ENCODE measurements at places on chromosomes 2 and 18.
A peak's percentile ranks its signal among the peaks of the same experiment; 100 is the strongest.

DNA sequence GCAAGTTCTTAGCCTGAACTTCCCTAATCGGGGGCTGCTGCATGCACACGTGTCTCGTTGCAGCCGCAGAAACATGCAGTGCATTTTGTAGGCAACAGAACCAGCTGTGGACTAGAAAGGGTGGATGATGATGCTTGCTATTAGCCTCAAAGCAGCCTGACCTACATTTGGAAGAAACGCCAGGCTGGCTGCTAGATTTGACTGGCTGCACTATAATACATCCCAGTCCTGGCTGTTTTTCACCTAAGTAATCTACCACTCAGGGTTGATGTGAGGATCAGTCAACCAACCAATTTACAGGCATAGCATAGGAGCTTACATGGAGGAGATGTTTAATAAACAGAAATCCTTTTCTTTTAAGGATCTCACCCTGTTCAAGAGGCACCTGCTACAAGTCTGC, 56.4 kb upstream of the SPP2 start:
- no peak for DNase-seq

- DNase-seq = no peak
Observed at GRCh38 chr2:176038694-176039093, 36.6 kb upstream of the LNPK start.

DNA sequence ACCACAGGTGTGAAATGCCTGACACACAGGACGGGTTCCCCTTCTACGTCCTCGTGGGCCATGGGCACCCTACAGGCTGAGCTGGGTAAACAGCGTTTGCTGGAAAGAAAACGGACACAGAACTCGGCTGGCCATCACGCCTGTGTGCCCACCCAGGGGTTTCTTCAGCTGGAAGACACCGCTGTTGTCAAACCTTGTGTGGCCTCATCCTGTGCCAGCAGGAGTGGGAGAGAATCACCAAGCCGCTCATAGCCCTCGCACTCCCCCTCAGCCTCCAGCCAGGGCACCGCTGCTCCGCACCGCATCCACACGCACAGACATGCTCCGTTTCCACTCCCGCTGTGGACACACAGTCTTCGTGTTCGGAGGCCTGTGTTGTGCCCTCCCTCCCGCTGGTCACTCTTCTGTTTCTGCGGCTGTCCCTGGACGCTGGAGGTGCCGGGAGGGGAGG, 161.4 kb downstream of the PXDN start:
- no peak for DNase-seq

DNA sequence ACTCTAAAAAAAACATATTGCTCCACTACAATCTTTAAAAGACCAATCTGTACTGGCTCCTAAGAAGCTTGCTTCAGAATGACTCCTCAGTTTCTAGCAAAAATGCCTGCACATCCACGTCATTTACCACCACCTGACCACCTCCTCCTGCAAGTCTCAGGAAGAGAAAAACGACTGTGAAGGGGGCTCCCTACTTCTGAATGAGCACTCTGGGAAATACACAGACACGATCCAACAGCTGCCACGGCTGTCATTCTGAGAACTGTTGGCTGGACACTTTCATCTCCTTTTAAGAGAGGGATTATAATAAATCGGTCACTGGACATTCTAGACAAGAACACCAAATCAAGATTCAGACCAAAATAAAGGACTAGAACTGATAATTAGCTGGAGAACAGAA, 21.5 kb downstream of the EPG5 start:
- no peak for DNase-seq

DNA sequence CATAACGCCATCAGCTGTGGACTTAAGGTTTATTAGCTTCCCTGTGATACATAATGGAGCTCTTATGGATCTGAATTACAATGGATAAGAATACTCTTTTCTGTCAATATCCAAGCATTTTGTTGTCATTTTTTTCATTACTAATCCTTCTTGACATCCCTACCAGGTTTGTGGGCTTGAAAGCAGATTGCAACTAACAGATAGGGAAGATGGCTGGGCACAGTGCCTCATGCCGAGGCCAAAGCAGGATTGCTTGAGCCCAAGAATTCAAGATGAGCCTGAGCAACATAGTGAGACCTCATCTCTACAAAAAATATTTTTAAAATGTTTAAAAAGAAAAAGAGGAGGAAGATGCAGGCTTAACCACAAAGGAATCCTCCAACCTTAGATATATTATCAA, 42.4 kb downstream of the ASXL2 start:
- no peak for DNase-seq

GRCh38 chr2:168751104-168751740, 51.2 kb upstream of the NOSTRIN start:
- no peak for DNase-seq

GRCh38 chr18:12309683-12310198, 1.7 kb downstream of the TUBB6 start:
- peak; percentile 57 for DNase-seq

- no peak for DNase-seq
Observed at GRCh38 chr2:64295326-64296139, 151.3 kb upstream of the PELI1 start.

DNA sequence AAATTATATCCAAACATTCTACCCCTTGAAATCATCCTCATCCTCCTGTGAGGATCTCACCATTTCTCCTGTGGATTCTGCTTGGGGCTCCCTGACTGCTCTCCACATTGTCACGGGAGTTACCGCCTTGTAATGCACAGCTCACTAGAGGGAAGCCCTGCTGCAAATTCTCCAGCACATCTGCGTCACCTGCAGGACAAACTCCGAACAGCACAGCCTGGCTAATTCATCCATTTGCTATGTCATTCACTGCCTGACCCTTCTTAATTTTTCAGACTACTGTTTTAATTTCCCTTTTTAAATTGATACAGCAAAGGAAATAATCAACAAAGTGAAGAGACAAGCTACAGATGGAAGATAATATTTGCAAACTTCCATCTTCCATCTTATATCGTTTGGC, 627.4 kb downstream of the FBXO15 start:
- DNase-seq = no peak

- no peak for DNase-seq
Observed at GRCh38 chr18:57802213-57803102, 657 bp downstream of the ATP8B1 start.

DNA sequence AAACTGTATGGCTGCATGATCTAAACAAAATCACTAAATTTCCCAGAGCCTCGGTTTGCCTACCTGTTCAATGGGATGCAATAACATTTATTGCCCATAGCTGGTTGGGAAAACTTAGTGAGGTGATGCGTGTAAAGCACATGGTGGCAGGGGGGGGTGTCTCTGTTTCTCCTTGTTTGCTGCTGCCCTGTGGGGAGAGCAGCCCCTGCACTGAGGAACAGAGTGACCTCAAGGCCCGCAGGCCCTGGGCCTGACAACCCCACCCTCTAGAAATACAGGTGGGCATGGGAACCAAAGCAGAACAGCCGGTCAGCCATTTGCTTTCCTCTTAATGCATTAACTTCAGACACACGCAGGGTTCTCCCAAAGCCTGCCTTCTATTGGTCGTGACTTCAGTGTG, 55.1 kb upstream of the SLC66A3 start:
- no peak for DNase-seq

DNA sequence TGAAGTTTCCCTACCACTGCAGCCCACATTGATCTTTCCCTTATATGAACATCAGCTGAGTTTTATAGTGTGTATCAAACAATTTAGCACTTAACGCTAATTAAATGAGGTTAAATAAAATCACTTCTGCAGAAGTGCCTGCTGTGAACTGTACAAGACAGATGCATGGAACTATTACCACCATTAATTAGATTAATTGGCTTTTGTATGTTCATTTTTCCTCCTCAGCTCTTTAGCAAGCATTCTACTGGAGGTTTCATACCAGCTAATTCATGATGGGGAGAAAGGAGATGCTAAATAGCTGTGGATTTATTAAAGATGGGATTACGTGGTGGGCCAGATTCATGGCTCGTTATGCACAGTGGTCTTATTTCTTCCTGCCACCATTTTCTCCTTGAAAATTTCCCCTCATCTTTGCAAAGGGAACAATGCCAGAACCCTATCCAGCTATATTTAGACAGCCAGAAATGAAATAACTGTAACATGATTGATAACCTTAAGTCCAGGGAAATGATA, 96.7 kb downstream of the CNTNAP5 start:
- no peak for DNase-seq

GRCh38 chr2:170145675-170146432, 32.1 kb upstream of the MYO3B start:
- DNase-seq = peak; percentile 9

- peak; percentile 51 for DNase-seq
Observed at GRCh38 chr2:201450954-201451291, 335 bp downstream of the TRAK2 start.

DNA sequence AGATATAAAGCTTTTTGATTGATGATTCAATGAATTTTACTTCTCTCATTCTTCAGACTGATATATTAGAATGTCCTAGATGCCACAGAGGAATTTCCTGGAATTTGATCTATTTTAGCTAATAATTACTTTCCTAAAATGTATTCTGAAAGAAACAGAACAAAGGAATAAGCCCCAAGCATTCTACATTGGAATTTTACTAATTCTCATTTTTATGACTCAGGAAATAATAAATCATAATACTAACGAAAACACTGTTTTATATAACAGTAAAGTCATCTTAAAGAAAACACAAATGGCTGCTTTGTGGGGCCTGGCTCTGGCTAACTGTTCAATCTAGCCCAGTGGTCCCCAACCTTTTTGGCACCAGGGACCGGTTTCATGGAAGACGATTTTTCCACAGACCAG, 68.6 kb upstream of the LPIN2 start:
- DNase-seq = no peak

Data from ELR (cell line).